ENCODE measurements at places on chromosomes 4 and X.

DNA sequence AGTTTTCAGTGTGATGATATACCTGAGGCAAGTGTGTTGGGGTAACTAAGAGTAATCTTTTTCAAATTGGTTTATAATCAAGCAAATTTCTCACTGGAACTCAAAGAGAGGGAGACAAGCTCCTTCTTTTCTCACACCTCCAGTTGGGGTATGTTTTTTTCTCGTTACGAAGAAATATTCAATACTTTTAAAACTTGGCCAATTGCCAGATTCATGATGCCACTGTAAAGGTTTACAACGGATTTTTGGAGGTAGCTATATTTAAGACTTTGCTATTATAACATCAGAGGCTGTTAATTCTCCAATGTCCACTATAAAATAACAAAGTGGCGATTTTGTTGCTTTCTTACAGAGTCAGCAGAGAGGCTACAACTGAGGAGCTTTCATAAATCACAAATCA lies 49.2 kb upstream of the ATP8A1 start:
- DNase-seq: no peak

DNA sequence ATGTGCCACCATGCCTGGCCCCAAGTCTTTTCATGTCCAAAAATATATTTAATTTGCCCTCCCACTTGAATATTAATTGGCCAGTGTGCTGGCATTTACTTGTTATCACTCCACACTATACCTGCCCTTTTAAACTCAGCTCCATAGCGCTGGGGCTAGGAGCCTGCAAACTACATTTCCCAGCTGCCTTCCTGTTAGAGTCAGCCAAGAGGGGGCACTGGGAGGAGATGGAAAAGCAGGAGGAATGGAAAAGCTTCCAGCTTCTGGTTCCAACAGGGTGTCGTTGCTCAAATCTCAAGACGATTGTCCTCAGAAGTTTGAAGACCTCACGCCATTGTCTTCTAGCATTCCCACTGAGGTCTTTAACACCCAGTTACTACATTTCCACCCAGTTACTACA lies 315.5 kb downstream of the BCOR start:
- DNase-seq: no peak

- no peak for DNase-seq
Measured at GRCh38 chr4:76302826-76303438, 3.6 kb upstream of the STBD1 start.

DNA sequence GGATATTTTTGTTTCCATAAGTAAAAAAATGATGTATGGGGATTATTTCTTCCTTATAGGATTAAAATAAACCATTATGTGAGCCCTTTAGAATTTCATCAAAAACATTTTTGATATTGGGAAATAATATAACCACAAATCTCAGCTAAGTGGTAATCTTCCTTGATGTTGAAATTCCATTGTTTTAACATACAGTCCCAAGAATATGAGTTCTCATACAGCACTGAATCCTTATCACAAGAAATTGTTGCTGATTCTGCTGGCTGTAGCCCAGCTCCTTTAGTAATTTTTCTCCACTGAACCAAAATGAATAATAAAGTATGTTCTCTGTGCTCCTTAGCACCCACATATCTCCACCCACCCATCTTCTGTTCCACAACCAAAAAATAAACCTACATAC lies 41.9 kb upstream of the FAM47B start:
- DNase-seq: no peak

DNA sequence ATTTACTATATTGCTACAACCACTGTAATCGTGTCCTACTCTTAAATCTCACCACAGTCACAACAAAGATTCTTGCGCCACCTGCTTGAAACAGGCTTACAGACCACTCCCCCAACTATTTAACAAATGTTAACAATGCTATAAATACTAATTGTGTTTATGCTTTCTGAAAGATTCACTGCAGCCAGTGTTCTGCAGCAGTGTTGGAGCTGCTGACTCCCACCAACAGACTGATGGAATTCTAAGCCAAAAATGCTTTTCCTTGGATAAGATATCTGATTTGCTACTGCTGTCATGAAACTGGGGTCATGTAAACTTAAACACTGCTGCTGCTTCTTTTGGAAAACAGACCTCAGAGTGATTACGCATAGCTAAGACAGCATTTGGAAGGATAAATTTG lies 244.2 kb upstream of the MAB21L2 start:
- DNase-seq: no peak

DNA sequence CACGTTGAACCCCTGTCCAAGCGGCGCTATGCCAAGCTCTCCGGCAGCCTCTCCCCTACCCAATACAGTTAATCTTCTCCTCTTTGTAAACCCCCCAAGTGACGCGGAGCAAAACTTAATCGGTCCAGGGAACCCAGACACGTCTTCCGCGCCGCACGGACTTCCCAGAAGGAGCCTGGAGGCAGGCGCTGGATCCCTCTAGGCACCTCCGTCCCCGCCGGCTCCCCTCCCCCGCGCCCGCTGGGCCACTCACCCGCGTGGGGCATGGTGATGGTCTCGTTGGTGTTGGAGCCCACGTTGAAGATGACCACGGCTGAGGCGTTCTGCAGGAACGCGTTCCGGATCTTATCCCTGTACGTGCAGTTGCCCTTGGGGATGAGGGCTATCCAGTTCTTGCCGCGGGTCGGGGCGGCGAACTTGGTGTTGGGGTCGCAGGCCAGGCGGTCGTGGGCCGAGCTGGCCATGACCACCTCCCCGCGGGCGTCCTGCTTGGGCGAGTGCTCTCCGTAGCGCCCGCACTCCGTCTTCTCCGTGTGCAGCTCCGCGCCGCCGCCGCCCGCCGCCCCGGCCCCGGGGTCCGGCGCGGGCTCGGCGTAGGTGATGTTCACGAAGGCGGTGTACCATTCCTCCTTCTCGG lies 1.1 kb downstream of the RNF150 start:
- DNase-seq: peak; percentile 16

GRCh38 chr4:71878376-71878775 lies 94.5 kb upstream of the GC start:
- no peak for DNase-seq

- DNase-seq: no peak
Measured at GRCh38 chrX:29281078-29281742, 694.0 kb downstream of the IL1RAPL1 start.

DNA sequence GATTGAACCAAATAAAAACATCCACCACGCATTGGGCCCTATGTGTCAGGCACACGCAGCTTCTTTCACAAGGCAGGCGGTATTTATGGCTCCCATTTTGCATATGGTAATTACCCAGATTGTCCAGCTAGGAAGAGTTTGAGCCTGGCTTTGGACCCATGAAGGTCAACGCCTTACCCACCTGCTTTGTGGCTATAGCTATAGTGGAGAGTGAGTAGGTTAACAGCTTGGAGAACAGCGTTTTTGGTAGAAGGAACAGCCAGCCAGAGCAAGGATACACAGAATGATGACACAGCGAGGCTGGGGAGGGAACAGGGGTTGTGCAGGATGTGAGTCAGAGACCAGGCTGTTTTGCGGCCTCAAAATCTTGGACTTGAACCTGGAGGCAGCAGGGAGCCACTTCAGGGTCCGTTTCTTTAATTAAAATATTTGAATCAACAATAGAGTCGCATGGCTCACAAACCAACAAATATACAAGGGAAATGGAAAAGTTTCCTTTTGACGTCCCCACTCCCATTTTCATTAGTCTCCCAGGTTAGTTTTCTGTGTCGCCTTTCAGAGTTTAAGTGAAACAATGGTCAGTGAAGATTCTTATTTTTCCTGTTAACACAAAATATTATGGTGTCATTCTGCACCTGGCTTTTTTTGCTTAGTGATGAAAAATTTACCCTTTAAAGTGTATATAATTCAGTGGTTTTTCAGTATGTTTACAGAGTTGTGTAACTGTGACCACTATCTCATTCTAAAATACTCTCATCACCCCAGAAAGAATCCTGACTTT lies 118.2 kb upstream of the STX18 start:
- no peak for DNase-seq

GRCh38 chr4:151013491-151013890 lies 1.6 kb downstream of the LRBA start:
- DNase-seq: no peak

DNA sequence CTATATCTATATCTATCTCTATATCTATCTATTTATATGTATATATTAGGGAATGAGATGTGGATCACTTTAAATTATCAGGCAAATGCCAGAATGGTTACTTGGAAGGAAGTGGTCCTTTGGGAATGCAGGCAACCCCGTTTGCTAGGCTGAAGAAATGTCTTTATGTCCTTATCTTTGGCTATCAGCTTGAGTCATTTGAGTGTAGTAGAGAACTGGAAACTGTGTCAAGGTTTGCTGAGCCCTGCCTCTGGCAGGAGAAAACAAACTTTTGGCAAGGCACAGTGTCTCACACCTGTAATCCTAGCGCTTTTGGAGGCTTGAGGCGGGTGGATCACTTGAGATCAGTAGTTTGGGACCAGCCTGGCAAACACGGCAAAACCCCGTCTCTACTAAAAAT lies 167.3 kb downstream of the ACTRT1 start:
- DNase-seq: no peak

DNA sequence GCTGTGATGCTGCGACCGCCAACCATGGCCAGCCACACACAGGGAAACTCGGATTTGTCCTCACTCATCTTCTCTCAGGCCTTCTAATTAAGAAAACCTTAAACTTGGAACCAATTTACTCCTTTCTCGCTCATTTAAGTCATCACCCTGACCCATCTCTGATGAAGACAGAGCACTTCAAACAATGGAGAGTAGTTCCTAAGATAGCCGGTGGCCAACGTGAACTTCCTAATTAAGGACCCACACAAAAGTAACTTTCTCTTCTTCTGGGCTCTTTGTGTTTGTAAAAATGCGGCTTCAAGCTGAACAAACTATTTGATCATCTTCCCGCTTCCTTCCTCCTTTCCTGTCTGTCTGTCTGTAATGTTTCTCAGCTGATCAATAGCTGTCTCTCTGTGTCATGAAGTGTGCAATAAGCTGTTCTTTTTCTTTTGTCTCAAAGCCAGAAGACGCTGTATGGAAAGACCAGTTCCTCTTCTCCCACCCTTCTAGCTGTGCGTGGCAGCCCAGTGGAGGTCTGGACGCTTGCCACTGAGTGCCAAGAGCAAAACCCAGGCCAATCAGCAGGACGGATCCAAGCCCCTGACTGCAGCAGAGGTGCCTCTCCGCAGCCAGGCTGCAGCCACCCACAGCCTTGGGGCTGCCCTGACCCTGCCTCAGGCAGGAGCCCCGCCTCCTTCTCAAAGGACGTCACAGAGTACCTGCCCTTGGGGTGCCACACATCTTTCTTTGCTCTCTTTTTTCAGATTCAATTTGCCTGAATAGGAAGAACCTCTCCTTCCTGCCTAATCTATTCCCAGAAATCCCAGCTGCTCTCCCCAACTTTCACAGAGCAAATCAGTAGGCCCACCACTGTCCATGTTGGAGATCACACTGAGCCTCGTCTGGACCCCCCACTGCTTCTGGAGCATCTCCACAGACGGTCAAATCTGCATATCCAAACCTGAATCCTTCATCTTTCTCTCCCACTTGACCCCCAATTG lies 59.3 kb downstream of the MAML3 start:
- no peak for DNase-seq

DNA sequence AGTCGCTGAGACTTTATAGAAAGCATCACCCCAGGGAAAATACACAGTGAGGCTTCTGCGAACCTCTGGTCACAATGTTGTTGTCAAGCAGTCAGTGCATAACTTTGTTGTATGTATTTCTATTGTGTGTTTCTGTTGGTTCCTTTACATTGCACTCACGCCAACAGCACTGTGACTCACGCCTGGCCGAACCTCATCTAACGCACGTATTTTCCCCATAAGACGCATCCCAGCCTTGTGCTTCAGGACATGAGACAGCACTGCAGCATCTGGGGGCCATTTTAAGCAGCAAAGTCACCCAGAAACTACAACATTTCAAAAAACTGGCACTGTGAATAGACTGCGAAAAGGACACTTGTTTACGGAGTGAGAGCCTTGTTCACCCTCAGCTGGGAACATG lies 30.6 kb downstream of the TBL1X start:
- no peak for DNase-seq

DNA sequence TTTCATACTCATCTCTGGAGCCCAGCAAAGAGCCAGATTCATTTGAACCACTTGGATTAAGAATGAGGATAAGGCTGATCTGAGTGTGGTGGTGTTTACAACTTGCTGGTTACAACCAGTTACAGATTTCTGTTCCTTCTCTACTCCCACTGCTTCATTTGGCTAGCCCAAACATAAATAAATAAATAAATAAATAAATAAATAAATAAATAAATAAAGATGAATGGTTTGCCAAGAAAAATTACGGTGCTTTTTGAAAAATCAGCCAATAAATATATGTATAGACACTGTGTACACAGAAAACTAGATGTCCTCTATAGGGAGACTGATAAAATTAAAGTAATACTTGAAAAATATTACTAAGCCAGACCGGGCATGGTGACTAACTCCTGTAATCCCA lies 17.1 kb downstream of the RPL9 start:
- DNase-seq: no peak

- DNase-seq: no peak
Measured at GRCh38 chr4:74375824-74376426, 11.0 kb downstream of the EREG start.

GRCh38 chr4:153905231-153905630 lies 116.3 kb upstream of the SFRP2 start:
- DNase-seq: no peak

DNA sequence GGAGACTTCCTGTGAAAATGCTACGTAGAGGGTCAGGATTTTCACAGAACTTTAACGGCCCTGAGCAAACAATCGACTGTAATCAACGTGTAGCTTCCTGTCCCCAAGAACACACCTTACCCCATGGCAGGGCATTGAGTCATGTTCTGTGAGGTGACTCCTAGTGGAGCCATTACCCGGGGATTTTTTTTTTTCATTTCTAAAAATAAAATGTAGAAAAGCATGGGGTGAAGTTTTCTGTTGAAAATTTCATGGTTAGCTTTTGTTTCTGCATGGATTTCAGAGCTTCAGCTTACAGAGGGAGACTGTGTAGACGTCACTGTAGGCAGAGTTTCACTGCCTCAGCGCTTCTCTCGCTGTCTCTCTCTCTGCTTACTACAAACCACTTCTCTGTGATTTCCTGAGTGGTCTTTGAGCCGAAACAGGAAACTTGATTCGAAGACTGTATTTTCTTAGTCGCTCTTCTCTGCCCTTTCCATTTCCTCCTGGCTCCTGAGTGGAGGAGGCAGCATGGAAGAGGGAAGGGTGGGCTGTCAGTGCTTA lies 111.7 kb downstream of the NFKB1 start:
- DNase-seq: no peak

GRCh38 chr4:25058796-25059195 lies 28.1 kb upstream of the LGI2 start:
- DNase-seq: no peak

DNA sequence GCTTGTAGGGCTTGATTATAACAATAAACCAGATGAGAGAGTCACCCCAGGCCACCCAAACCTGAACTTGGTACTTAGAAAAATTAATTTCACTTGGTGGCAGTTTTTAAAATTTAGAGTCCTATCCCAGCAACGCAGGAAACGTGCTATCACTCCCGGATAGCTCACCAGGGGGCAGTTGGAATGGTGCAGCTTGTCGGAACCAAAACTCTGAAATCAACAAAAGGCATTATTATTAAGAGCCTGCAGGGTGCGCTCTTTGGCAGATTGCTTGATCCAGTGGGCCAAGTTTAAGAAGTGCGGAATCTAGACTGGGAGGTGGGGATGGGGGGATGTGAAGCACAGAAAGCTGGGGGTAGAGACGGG lies 2.4 kb downstream of the FRAS1 start:
- DNase-seq: peak; percentile 67

GRCh38 chr4:110641218-110641617 lies 18.3 kb upstream of the PITX2 start:
- DNase-seq: no peak

GRCh38 chr4:150205016-150205415 lies 126.8 kb downstream of the DCLK2 start:
- DNase-seq: no peak

- DNase-seq: no peak
Measured at GRCh38 chr4:68572653-68573170, 3.4 kb downstream of the UGT2B17 start.

Measured in NCI-H2171 treated with DMSO at 0.1 percent for 48 hours (cell line).